ENCODE measurements at places on chromosomes 2 and 18. TPM values are rescaled to one million over a fixed set of nuclear protein-coding genes. Genes with fewer than 3 reads are reported as not detected.

The DNAH7 gene
- 0.82 TPM for total RNA-seq

The TEX44 gene
- total RNA-seq: not detected

The TWIST2 gene
- 156 TPM for total RNA-seq

The ERMN gene
- total RNA-seq: 0.22 TPM

The RAD51AP2 gene
- total RNA-seq: not detected

The AFF3 gene
- 5.5 TPM for total RNA-seq

The CACNB4 gene
- total RNA-seq: 2.6 TPM

The RGPD5 gene
- 64.9 TPM for total RNA-seq

The EIPR1 gene
- total RNA-seq: 13.9 TPM

The MOGAT1 gene
- 2.8 TPM for total RNA-seq

The PRKAG3 gene
- not detected for total RNA-seq

The RAB17 gene
- total RNA-seq: 0.65 TPM

The CELF4 gene
- not detected for total RNA-seq

The GPR55 gene
- total RNA-seq: 0.38 TPM

The PREB gene
- 52.2 TPM for total RNA-seq

The C18orf54 gene
- total RNA-seq: 3.9 TPM

The IDH1 gene
- 126 TPM for total RNA-seq

The ACOXL gene
- total RNA-seq: not detected

The MERTK gene
- 102 TPM for total RNA-seq

The ZNF2 gene
- total RNA-seq: 4.4 TPM

The IL36G gene
- not detected for total RNA-seq

The OTX1 gene
- total RNA-seq: not detected

The SNED1 gene
- total RNA-seq: 34.9 TPM

The NAPG gene
- 52.5 TPM for total RNA-seq

The THSD7B gene
- 2.0 TPM for total RNA-seq

The ASB18 gene
- not detected for total RNA-seq

The AMER3 gene
- total RNA-seq: not detected

The COLEC12 gene
- 44.5 TPM for total RNA-seq

The SRD5A2 gene
- total RNA-seq: under 0.01 TPM

The AOX1 gene
- total RNA-seq: 212 TPM

The AGBL5 gene
- 5.7 TPM for total RNA-seq

The NCL gene
- total RNA-seq: 136 TPM

The IL1F10 gene
- total RNA-seq: not detected

The AKAIN1 gene
- total RNA-seq: 2.9 TPM

The SPP2 gene
- total RNA-seq: not detected

The UGT1A4 gene
- total RNA-seq: not detected

The IL1R2 gene
- total RNA-seq: 27.1 TPM

The ASXL2 gene
- 17.7 TPM for total RNA-seq

The CFC1 gene
- not detected for total RNA-seq

The QPCT gene
- total RNA-seq: 6.2 TPM

The ELOA2 gene
- total RNA-seq: not detected

The ATP6V1B1 gene
- not detected for total RNA-seq

The ANKRD30B gene
- total RNA-seq: not detected

The KCNK3 gene
- 1.8 TPM for total RNA-seq

The SLC38A11 gene
- 2.1 TPM for total RNA-seq

The LAMA1 gene
- 1.1 TPM for total RNA-seq

The C1QL2 gene
- not detected for total RNA-seq

The TBR1 gene
- not detected for total RNA-seq

The SCYGR6 gene
- not detected for total RNA-seq

The DAW1 gene
- total RNA-seq: 0.68 TPM

The NOL4 gene
- not detected for total RNA-seq

The TTR gene
- not detected for total RNA-seq

The TNFRSF11A gene
- 7.0 TPM for total RNA-seq

Data from subcutaneous adipose tissue (tissue), 4 donors.